ENCODE measurements at places on chromosomes 12 and 14.

GRCh38 chr14:39023939-39024871, 78.8 kb downstream of the SEC23A start:
- no peak for DNase-seq

DNA sequence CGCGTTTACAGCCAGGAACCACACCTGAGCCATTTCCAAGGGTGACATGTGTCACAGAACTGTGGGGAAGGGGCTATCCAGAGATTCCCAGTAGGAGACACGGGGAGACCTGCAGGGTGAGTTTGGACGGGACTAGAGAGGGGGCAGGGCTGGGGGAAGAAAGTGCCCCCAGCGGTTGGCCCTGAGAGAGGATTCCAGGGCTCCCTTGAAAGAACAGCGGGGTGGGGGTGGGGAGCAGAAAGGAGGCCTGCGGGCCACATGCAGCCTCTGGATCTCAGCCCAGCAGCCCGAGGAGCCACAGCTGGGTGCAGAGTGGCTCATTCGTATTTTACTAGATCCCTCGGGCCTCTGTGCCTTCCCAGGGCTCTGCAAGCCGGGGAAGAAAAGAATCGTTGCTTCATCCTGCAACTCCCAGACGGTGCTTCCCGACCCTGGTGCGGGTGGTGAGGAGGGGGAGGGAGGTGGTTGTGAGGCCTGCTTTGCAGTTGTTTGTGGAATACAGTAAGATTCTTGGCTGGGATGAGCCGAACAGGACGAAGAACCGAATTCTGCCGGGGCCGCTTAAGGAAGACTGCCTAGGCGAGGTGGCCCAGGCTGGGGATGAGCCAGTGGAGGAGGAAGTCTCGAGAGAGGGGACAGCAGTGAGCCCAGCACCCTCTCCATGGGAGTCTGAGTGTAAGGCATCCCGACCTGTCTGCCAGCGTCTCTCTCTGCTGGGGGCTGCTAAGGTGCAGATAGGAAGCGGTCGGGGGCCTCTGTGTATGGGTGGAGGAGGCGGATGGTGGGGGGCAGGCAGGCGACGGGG, 36.1 kb upstream of the ANKRD9 start:
- DNase-seq = no peak

- DNase-seq = no peak
Observed at GRCh38 chr14:24868389-24868788, 181.6 kb downstream of the STXBP6 start.

- no peak for DNase-seq
Observed at GRCh38 chr12:630656-631632, 32.3 kb downstream of the NINJ2 start.

DNA sequence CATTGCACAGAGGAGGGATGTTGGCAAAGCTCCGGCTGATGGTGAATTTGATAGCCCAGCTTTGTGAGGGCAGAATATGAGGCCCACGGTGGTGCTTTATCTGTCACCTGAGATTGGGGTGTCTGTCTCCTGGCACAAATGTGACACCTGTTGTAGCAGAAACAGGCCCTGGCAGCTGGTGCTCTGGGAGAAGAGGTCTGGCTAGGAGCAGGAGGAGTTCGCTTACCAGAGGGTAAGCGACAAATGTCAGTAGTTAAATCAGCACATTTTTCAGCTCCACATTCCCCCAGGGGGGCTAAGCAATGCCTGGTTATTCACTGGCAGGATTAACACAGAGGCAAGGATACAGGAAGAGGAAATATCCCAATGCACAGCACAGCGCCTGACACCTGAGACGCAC, 71.1 kb downstream of the B4GALNT3 start:
- DNase-seq = no peak

All from mesothelial cell of epicardium (in vitro differentiated cells).